ENCODE measurements at places on chromosomes 6 and 20.

DNA sequence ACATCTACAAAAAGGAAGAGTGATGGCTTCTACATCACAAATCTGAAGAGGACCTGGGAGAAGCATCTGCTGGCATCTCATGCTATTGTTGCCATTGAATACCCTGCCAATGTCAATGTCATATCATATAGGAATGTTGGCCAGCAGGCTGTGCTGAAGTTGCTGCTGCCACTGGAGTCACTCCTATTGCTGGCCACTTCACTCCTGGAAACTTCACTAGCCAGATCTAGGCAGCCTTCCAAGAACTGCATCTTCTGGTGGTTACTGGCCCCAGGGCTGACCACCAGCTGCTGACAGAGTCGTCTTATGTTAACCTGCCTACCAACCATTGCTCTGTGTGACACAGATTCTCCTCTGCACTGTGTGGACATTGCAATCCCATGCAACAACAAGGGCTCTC lies 111.8 kb downstream of the PERP start:
- DNase-seq, result no peak

GRCh38 chr6:14134211-14134910 lies 16.8 kb downstream of the CD83 start:
- DNase-seq, result no peak

GRCh38 chr20:50372770-50373088 lies 137.5 kb upstream of the PTPN1 start:
- no peak for DNase-seq

GRCh38 chr6:124812067-124812466 lies 150.2 kb upstream of the RNF217 start:
- no peak for DNase-seq

GRCh38 chr20:46994341-46994740 lies 99.7 kb downstream of the EYA2 start:
- DNase-seq, result no peak

- DNase-seq, result no peak
These were observed 30.5 kb downstream of the ANKEF1 start for GRCh38 chr20:10065154-10065833.

Data from T-helper 9 cell (primary cell).